Muscle of leg (tissue), 16 donors: ENCODE measurements at places on chromosomes 3 and 15. TPM values are rescaled to one million over a fixed set of nuclear protein-coding genes. Genes with fewer than 3 reads are reported as not detected.

- no peaks in the 10 kb centered on the region for H3K36me3 ChIP-seq
- H3K27me3 ChIP-seq: no peaks in the 10 kb centered on the region
- no peak overlapping the region for H3K27ac ChIP-seq
- no peak overlapping the region for H3K4me3 ChIP-seq
- H3K4me1 ChIP-seq: no peaks in the 10 kb centered on the region
- DNase-seq: peak; percentile 27
These were observed 129.5 kb downstream of the THRB start for GRCh38 chr3:24365168-24365567.

DNA sequence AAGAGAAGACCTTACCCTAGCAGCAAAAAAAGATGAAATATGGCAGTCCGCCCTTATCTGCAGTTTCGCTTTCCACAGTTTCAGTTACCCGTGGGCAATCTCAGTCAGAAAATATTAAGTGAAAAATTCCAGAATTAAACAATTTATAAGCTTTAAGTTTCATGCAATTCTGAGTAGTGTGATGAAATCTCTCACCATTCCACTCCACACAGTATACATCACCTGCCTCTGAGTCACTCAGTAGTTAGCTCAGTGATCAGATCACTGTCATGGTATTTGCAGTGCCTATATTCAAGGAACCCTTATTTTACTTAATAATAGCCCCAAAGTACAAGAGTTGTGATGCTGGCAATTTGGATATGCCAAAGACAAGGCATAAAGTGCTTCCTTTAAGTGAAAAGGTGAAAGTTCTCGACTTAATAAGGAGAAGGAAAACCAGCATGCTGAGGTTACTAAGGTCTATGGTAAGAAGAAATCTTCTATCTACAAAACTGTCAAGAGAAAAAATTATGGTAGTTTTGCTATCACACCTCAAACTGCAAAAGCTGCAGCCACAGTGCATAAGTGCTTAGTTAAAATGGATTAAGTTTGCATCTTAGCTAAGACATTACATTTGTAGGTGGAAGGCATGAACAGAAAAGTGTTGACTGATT, 48.1 kb downstream of the HSPBAP1 start:
- no peak overlapping the region for H3K4me3 ChIP-seq
- peaks cover 1% of the 10 kb centered on the region for H3K36me3 ChIP-seq
- H3K4me1 ChIP-seq: no peaks in the 10 kb centered on the region
- no peak overlapping the region for H3K27ac ChIP-seq
- no peak for DNase-seq
- no peaks in the 10 kb centered on the region for H3K27me3 ChIP-seq

DNA sequence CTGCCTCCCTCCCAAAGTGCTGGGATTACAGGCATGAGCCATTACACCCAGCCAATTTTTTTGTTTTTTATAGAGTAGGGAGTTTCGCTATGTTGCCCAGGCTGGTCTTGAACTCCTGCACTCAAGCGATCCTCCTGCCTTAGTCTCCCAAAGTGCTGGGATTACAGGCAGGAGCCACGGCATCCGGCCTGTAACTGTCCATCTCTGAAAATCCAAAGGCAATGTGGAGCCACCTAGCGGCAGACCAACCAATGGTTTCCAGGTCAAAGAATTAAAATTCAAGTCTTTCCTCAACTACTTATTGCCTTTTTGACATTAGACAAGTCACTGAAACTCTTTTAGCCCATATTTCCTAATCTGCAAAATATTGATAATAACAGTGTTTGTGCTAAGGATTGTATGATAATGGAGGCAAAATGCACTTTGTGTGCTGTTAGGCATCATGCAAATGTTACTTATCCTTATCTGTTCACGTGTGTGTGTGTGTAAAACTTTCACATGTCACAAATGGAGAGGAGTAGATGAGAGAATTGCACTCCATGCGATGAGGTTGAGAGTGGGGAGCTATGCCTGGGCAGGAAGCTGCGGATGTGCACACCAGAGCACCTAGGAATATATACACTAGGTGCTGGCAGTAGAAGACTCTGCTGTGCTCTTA, 48.7 kb downstream of the COL8A1 start:
- peak; percentile 52 for DNase-seq
- no peaks in the 10 kb centered on the region for H3K4me1 ChIP-seq
- no peak overlapping the region for H3K4me3 ChIP-seq
- H3K36me3 ChIP-seq: no peaks in the 10 kb centered on the region
- no peaks in the 10 kb centered on the region for H3K27me3 ChIP-seq
- no peak overlapping the region for H3K27ac ChIP-seq

DNA sequence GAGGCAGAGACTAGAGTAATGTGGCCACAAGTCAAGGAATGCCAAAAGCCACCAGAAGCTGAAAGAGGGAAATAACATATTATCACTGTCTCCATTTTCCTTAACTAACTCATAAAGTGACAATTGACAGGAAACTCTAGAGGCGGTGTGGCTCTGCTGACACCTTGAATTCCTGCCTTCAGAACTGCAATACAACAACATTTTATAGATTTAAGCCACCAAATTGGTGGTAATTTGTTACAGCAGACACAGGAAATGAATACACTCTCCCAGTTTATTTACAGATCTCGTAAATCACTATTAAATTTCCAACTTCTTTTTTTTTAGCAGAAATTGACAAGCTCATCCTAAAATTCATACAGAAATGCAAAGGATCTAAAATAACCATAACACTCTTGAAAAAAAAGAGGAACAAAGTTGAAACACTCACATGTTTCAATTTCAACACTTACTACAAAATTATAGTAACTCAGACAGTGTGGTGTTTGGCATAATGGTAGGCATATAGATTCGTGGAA, 449.9 kb downstream of the OTOL1 start:
- no peak for DNase-seq
- no peaks in the 10 kb centered on the region for H3K27me3 ChIP-seq
- H3K27ac ChIP-seq: no peak overlapping the region
- no peaks in the 10 kb centered on the region for H3K36me3 ChIP-seq
- H3K4me1 ChIP-seq: no peaks in the 10 kb centered on the region

DNA sequence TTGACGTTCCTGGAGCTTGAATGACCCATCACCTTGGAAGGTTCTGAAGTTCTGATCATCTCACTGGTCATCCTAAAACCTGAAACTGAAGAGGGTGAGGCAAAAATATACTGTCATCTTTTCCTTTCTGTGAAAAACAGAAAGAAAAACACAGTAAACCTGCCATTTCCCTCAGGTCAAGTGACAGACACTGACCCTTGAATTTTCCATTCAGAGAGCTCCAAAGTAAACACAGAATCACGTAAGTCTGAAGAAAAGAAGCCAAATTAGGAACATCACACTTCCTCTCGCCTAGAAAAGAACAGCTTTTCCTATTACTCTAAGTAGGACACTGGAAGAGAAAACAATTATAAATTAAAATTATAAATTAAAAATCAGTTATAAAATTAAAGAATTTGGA, 78.7 kb upstream of the TGFBR2 start:
- no peaks in the 10 kb centered on the region for H3K27me3 ChIP-seq
- H3K4me3 ChIP-seq: no peak overlapping the region
- H3K36me3 ChIP-seq: no peaks in the 10 kb centered on the region
- DNase-seq: peak; percentile 31

DNA sequence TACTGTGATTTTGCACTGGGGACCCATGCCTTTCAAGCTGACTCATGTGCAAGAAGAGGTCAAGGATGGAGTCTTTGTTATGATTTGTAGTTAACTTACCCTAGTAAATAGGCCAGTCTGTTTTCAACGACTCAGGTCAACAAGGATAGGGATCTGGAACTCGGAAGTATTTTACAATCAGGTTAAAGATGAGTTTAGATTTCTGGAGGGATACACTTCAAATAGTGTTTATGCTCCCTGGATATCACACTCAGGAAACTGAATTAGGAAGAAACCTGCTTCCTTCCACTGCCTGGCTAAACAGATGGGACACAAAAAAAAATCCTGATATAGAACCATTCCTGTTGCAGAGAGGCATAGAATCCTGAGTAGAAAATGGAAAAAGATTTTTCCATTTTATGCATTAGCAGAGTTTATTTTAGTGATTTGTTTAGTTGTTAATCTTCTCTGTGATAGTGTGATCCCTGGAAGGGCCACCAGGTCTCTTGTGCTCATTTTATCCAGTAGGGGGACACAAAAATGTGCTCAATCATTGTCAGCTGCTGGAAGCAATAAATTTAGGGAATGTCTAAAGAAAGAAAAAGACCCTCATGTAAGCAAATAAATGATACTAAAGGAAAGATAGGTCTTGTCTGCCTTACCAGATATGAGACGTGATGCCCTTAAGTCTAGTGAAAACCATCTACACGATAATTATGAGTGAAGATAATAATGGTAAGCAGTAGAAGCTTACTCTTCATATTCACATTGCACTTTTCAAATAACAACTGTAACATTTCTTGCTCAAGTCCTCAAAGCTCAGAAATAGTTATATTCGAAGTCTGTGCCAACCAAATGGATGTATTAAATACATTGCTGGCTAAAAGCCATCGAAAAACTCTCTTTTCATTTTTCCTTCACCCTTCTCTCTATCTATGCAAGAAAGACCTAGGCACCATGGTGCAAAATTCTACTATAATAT, 452.1 kb upstream of the KCNMB2 start:
- peak overlapping the region; percentile 88 for H3K27ac ChIP-seq
- H3K27me3 ChIP-seq: no peaks in the 10 kb centered on the region
- no peak overlapping the region for H3K4me3 ChIP-seq
- DNase-seq: peak; percentile 46

DNA sequence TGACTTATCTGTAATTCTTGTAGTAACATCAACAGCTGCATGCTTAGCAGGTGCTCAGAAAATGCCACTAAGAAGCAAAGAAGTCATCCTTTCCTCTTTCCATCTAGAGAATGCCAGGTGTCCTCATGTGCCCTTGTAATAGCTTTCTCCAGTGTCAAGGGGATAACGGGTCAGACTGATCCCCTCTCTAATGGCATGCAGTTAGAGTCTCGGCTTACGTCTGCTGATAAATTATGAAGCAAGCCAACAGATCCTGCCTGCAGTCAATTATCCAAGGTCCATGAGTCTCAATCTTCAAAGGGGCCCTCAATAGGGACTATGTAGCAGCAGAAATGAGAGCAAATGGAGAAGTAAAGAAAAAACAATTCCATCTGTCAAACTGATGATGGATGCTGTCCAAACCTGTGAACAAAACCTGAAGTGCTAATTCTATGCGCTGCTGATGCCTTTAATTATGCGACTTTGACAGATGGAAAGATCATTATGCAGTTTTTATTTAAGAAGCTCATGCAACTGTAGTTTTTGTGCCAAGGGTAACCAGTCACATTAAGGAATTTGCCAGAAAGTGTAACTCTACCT, 162.8 kb upstream of the PEX5L start:
- H3K27me3 ChIP-seq: no peaks in the 10 kb centered on the region
- H3K4me1 ChIP-seq: no peaks in the 10 kb centered on the region
- H3K36me3 ChIP-seq: no peaks in the 10 kb centered on the region
- no peak overlapping the region for H3K27ac ChIP-seq
- no peak overlapping the region for H3K4me3 ChIP-seq
- DNase-seq: peak; percentile 2

DNA sequence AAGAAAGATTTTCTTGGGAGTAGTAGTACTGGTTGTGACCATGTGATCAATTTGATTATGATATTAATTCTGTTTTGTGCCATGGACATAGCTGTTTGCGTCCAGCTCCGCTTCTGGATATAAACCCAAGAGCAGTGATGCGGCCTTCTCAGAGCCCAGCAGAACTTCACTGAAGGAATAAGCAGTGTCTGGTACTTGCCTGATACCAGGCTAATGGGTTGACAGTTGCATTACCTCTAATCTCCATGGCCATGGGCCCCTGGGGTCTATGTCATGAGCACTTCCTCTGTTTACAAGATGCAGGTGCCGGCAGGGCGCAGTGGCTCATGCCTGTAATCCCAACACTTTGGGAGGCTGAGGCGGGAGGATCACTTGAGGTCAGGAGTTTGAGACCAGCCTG, 36.3 kb upstream of the RAB6B start:
- H3K27ac ChIP-seq: no peak overlapping the region
- peaks cover 12% of the 10 kb centered on the region for H3K4me1 ChIP-seq
- H3K36me3 ChIP-seq: no peaks in the 10 kb centered on the region
- peaks cover 13% of the 10 kb centered on the region for H3K27me3 ChIP-seq

DNA sequence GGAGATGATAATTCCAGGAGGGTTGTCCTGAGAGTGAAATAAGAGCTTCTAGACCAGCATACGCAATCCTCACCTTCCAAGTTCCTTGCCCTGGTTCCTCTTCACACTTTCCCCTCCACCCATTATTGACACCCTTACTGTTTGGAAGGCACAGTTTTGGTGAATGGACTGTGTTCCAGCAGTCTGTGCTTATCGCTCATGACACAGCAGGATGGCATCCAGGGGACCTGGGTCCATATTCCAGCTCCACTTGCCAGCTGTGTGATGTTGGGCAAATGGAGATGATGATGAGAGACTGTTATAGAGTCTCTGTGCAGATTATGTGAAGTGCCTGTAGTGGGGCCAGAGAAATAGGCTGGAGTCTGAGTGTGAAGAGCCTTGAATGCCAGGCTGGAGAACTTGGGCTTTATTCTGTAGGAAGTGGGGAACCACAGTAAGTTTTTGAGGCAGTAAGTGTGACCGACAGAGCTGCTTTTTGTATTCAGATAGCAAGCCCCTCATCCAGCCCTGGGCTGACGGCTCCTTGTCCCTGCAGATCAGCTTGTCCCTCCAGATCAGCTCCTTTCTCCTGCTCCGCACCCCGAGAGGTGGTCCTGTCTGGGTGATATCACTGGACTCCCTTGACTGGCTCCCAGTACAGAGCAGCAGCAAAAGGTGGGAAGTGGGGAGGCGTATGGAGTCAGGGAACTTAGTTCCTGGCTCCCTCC, 8.1 kb downstream of the KBTBD13 start:
- H3K36me3 ChIP-seq: no peaks in the 10 kb centered on the region
- DNase-seq: no peak
- peaks cover 10% of the 10 kb centered on the region for H3K27me3 ChIP-seq
- no peak overlapping the region for H3K4me3 ChIP-seq
- H3K4me1 ChIP-seq: peaks cover 56% of the 10 kb centered on the region

DNA sequence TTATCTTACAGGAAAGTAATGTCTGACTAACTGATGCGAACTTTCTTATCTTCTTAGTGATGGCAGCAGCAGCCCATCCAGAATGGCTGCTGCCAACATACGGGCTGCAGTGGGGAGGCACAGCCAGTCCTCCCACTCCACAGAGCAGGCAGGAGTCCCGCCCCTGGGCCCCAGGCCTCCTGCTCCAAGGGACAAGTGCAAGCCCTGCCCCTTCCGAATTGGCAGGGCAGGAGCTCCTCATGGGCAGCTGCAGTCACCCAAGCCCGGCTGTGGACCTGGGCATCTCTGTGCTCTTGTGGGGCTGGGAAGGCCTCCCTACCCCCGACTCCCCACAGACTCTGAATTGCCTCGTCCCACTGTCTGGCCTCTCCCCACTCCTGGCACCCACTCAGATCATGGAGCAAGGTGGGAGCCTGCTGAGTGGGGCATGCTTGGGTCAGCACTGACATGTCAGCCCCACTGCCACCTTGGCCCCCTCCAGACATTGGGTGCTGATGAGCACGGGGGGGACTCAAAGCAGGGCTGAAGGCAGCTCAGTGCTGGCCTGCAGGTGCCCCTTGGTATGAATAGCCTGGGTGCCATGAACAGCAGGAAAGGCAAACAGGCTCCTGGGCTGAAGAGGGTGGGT, 618.9 kb upstream of the KCNMB2 start:
- no peaks in the 10 kb centered on the region for H3K36me3 ChIP-seq
- no peak overlapping the region for H3K4me3 ChIP-seq
- H3K4me1 ChIP-seq: no peaks in the 10 kb centered on the region
- H3K27ac ChIP-seq: no peak overlapping the region
- DNase-seq: no peak

Gene CFAP20DC
- 1.5 TPM for total RNA-seq

Gene BSN
- 0.44 TPM for total RNA-seq
